ENCODE measurements at places on chromosomes 4 and X.
A peak's percentile ranks its signal among the peaks of the same experiment; 100 is the strongest.

GRCh38 chr4:74473155-74473811 lies 28.3 kb downstream of the AREG start:
- no peak overlapping the region for H3K27ac ChIP-seq
- no peak overlapping the region for H3K4me3 ChIP-seq
- no peak for DNase-seq
- no peaks in the 10 kb centered on the region for H3K36me3 ChIP-seq
- H3K4me1 ChIP-seq, result peaks cover 25% of the 10 kb centered on the region
- no peaks in the 10 kb centered on the region for H3K27me3 ChIP-seq

- H3K27ac ChIP-seq, result no peak overlapping the region
- H3K27me3 ChIP-seq, result no peaks in the 10 kb centered on the region
- no peaks in the 10 kb centered on the region for H3K36me3 ChIP-seq
These were observed 28.2 kb upstream of the PGK1 start for GRCh38 chrX:78075787-78076389.

DNA sequence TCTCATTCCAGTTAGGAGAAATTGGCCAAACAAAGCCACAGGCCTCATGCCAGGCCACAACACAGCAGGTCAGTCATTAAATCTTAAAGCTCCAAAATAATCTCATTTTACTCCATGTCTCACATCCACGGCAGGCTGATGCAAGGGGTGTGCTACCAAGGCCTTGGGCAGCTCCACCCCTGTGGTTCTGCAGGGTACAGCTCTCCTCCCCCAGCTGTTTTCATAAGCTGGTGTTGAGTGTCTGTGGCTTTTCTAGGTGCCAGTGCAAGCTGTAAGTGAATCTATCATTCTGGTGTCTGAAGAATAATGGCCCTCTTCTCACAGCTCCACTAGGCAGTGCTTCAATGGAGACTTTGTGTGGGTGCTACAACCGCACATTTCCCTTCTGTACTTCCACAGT lies 949.2 kb downstream of the TECRL start:
- H3K27ac ChIP-seq, result no peak overlapping the region
- DNase-seq, result no peak
- no peaks in the 10 kb centered on the region for H3K27me3 ChIP-seq
- no peaks in the 10 kb centered on the region for H3K4me1 ChIP-seq
- H3K4me3 ChIP-seq, result no peak overlapping the region

- H3K27me3 ChIP-seq, result no peaks in the 10 kb centered on the region
- no peak overlapping the region for H3K27ac ChIP-seq
- no peak for DNase-seq
- no peak overlapping the region for H3K4me3 ChIP-seq
- no peaks in the 10 kb centered on the region for H3K36me3 ChIP-seq
- H3K4me1 ChIP-seq, result no peaks in the 10 kb centered on the region
These were observed 602.1 kb downstream of the RAB28 start for GRCh38 chr4:12881945-12882584.

DNA sequence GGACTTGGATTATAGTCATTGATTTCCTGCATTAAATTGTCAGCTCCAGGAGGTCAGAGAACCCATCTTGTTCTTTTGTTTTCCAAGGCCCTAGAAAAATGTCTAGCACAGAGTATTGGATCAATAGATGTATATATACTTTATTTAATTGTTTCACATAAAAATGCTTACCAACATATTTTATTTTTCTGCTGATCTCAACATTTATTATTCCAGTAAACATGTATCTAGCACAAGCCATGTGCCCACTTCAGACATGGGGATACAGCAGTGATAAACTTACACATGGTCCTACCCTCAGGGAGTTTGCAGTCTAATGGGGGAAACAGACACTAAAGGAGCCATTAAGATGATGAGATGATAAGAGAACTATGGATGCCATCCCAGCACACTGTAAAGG lies 49.1 kb upstream of the TBC1D9 start:
- no peaks in the 10 kb centered on the region for H3K4me1 ChIP-seq
- H3K4me3 ChIP-seq, result no peak overlapping the region
- no peaks in the 10 kb centered on the region for H3K27me3 ChIP-seq
- H3K36me3 ChIP-seq, result no peaks in the 10 kb centered on the region
- no peak for DNase-seq

GRCh38 chr4:138307319-138307718 lies 65.2 kb upstream of the SLC7A11 start:
- no peak for DNase-seq
- no peak overlapping the region for H3K27ac ChIP-seq
- no peaks in the 10 kb centered on the region for H3K36me3 ChIP-seq
- H3K4me3 ChIP-seq, result no peak overlapping the region
- no peaks in the 10 kb centered on the region for H3K27me3 ChIP-seq

DNA sequence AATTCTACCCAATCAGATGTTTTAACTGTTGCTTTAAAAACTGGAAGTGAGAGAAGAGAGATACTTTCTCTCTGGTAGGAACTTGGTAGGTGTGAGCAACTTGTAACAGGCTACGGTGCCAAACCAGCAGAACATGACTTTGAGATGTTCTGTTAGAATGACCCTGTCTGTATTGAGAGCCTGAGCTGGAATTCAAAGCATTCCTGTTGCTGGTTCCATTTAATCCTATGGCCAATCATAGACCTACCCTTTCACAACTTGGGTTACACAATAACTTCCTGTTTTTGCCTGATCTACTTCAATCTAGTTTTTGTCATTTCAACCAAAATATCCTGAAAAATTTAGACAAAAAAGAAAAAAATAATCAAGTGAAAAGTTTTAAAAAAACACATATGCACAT lies 1.7 kb upstream of the PRRG1 start:
- DNase-seq, result no peak
- H3K27me3 ChIP-seq, result no peaks in the 10 kb centered on the region
- H3K4me3 ChIP-seq, result no peak overlapping the region
- H3K27ac ChIP-seq, result no peak overlapping the region
- 0 out of 2 replicates have a peak, but pooled peaks cover 2% of the 10 kb centered on the region for H3K4me1 ChIP-seq

DNA sequence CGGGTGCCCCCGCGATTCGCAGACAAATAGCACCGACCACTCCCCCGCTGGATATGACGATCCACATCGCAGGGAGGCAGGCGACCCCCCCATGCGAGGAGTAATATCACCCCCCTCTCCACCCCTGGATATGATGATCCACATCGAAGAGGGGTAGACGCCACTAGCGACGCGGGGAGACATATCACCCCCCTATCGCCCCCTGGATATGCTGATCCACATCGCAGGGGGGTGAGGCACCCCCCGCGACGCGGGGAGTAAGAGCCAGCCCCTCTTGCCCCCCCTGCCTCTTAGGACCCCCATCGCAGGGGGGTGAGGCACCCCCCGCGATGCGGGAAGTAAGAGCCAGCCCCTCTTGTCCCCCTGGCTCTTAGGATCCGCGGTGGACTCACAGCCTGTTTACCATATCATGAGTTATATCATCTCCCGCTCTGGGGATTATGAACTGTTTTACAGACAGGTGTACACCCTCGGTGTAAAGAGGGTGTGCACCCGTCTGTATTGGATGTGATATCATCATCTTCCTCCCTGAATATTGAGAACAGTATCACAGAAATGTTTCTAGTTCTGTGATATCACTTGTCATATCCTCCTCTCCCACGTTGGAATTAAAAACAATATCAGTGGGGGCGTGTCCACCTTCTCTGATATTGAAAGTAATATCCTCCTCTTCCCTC lies 22.7 kb upstream of the DRD5 start:
- no peak for DNase-seq
- no peak overlapping the region for H3K27ac ChIP-seq
- no peaks in the 10 kb centered on the region for H3K27me3 ChIP-seq
- no peak overlapping the region for H3K4me3 ChIP-seq
- H3K36me3 ChIP-seq, result no peaks in the 10 kb centered on the region
- H3K4me1 ChIP-seq, result no peaks in the 10 kb centered on the region

GRCh38 chr4:93396272-93396671 lies 432.3 kb upstream of the ATOH1 start:
- H3K27me3 ChIP-seq, result no peaks in the 10 kb centered on the region
- H3K36me3 ChIP-seq, result no peaks in the 10 kb centered on the region
- DNase-seq, result peak; percentile 36
- peaks cover 6% of the 10 kb centered on the region for H3K4me1 ChIP-seq

GRCh38 chr4:152927737-152928136 lies 8.4 kb upstream of the FHDC1 start:
- DNase-seq, result no peak
- H3K36me3 ChIP-seq, result no peaks in the 10 kb centered on the region
- H3K27me3 ChIP-seq, result no peaks in the 10 kb centered on the region

DNA sequence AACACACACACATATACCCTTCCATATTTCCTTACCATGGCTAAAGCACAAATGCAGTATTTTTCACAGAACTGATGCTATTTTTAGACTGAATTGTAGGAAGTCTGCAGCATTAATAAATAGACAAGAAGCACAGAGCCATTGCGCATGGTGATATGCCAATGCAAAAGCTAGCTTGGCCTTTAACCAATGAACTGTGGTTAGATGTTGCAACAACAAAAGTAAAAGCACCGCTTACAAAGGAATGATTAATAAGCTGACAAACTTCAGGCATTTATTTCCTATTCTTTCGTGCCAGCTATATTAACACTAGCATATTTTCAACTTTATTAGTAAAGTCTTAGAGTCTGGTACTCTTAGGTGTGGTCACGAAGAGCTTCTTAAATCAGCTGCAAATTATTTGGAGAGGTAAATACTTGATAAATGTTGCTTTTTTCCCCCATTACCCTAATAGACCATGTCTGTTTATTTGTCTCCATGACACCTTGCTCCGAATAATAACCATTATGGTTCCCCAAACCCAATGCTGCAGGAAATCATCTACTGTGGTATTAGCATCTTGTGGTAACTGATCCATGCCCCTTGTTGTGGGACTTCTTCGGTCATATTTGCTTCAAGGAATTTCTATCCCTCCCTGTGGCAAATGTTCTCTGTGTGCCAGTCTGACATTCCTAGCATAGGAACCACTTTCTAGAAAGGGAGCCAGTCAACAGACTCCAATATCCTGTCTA lies 306.1 kb upstream of the TAPT1 start:
- H3K27me3 ChIP-seq, result no peaks in the 10 kb centered on the region
- no peaks in the 10 kb centered on the region for H3K4me1 ChIP-seq
- no peak overlapping the region for H3K4me3 ChIP-seq
- no peak for DNase-seq
- no peaks in the 10 kb centered on the region for H3K36me3 ChIP-seq

GRCh38 chr4:53967986-53968385 lies 96.4 kb downstream of the CHIC2 start:
- DNase-seq, result no peak
- H3K4me1 ChIP-seq, result no peaks in the 10 kb centered on the region
- H3K4me3 ChIP-seq, result no peak overlapping the region
- H3K27ac ChIP-seq, result no peak overlapping the region
- no peaks in the 10 kb centered on the region for H3K36me3 ChIP-seq

DNA sequence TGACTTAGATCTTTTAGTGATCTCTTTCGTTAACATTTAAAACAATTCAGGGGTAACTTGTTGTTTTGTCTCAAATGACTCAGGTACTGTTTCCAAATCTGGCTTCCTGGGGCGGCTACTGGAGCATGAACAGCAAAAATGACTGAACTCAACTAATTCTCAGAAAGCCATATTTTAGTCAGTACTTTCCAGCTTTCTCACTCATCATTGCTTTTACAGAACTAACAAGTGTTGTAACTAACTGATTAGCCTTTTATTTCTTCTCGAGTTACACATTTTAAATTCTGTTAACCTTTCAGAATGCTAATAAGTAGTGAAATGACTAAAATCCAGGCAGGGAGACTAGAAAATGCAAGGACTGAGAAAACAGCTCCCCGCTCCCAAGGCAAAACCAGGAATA lies 55.3 kb downstream of the JADE3 start:
- no peak overlapping the region for H3K27ac ChIP-seq
- no peak overlapping the region for H3K4me3 ChIP-seq
- peaks cover 6% of the 10 kb centered on the region for H3K4me1 ChIP-seq
- no peaks in the 10 kb centered on the region for H3K27me3 ChIP-seq

- peaks cover 8% of the 10 kb centered on the region for H3K4me1 ChIP-seq
- no peaks in the 10 kb centered on the region for H3K27me3 ChIP-seq
- no peaks in the 10 kb centered on the region for H3K36me3 ChIP-seq
- DNase-seq, result no peak
- no peak overlapping the region for H3K4me3 ChIP-seq
These were observed 1.3 kb downstream of the CHST7 start for GRCh38 chrX:46574774-46575381.

- no peak overlapping the region for H3K4me3 ChIP-seq
- H3K27ac ChIP-seq, result no peak overlapping the region
- DNase-seq, result no peak
- no peaks in the 10 kb centered on the region for H3K36me3 ChIP-seq
- H3K27me3 ChIP-seq, result no peaks in the 10 kb centered on the region
These were observed 129.1 kb downstream of the RCHY1 start for GRCh38 chr4:75385106-75385505.

- no peak for DNase-seq
- H3K27me3 ChIP-seq, result no peaks in the 10 kb centered on the region
- H3K27ac ChIP-seq, result no peak overlapping the region
- no peaks in the 10 kb centered on the region for H3K36me3 ChIP-seq
These were observed 13.2 kb downstream of the CA5B start for GRCh38 chrX:15751155-15751819.

GRCh38 chr4:108589961-108590360 lies 30.4 kb upstream of the RPL34 start:
- no peaks in the 10 kb centered on the region for H3K27me3 ChIP-seq
- no peak for DNase-seq
- no peak overlapping the region for H3K27ac ChIP-seq
- no peaks in the 10 kb centered on the region for H3K36me3 ChIP-seq
- H3K4me3 ChIP-seq, result no peak overlapping the region

DNA sequence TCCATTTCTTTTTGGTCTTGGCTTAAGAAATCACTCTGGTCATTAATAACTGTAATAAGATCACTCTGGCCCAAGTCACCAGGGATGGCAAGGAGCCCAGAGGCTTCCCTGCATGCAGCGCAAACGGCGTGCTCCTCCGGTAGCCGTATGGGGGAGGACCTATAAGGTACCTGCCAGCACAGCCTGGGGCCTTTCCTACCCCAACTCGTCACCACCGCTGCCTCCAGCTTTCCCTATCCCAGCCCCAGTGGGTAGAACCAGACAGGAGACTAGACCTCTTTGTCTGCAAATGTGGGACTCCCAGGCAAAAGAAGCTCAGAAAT lies 25.9 kb downstream of the HAND2 start:
- no peaks in the 10 kb centered on the region for H3K36me3 ChIP-seq
- no peak for DNase-seq
- H3K4me1 ChIP-seq, result no peaks in the 10 kb centered on the region

DNA sequence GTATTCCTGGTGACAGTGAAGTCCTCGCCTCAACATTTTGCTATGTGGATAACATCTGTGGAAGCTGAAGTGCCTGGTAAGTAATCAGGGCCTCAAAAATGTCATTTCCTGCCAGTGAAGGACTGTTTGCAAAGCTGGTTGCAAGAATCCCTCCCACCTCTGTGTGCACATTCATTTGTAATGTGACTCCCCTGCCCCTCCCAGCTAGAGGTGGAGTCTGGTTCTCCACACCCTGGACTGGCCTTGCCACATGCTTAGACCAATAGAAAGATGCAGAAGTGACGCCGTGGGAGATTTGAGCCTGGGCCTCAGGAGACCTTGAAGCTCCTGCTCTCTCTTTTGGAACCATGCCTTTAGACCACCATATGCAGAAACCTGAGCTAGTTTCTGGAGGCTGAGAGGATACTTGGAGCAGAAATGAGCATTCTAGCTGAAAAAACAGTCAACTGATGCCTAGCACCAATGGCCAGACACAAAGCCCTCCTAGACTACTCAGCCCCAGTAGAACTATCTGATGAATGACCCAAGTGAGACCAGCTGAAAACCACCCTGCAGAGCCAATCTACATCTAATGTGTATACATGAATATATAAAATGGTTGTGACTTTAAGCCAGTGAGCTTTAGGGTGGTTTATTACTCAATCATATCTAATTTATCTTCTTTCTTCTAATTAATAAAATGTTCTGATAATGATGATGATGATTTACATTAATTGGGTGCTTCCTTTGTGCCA lies 47.8 kb upstream of the CRMP1 start:
- peak; percentile 13 for DNase-seq
- peaks cover 7% of the 10 kb centered on the region for H3K4me1 ChIP-seq
- peaks cover 10% of the 10 kb centered on the region for H3K27me3 ChIP-seq
- H3K4me3 ChIP-seq, result no peak overlapping the region
- no peak overlapping the region for H3K27ac ChIP-seq
- no peaks in the 10 kb centered on the region for H3K36me3 ChIP-seq

Measured in HCT116 (cell line).